ENCODE measurements at places on chromosomes 11 and 22.

DNA sequence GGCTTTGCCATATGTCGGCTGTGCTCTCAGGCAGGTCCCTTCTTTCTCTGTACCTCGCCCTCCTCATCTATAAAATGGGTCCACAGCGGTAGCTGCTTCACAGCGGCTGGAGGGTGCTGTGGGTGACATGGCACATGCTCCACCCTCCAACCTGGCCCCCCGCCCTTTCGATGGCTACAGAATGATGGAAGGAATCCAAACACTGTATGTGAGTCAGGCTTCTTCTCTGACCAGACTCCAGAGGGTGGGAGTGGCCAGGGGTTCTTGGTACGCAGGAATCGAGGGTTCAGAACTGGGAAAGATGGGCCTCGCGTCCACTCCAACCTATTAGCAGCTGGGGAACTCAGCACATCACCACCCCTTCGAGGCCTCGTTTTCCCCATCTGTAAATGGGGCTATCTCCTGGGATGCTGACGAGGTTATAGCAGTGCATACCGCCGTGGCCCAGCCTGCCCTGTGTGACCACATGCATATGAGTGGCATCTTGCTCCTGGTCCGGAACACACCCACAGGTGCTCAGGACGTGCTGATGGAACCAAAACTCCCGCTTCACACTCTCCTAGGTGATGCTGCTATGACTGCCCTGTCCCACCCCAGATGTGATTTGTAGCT, 26.4 kb downstream of the MN1 start:
- no peak for DNase-seq

DNA sequence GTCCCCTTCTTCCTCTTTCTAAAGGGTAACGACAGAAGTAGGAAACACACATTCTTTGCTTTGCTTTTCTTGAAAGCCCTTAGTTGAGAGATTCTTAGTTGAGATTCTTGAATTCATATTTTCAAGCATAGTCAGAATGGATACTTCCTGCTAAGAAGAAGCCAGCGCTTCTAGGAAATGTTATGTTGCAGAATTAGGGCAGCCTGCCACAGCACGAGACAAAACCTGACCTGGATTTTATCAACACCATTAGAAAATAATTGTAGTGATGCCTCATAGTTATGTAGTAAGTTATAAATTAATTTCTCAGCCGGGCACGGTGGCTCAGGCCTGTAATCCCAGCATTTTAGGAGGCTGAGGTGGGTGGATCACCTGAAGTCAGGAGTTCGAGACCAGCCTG, 37.9 kb upstream of the NUP160 start:
- no peak for DNase-seq

DNA sequence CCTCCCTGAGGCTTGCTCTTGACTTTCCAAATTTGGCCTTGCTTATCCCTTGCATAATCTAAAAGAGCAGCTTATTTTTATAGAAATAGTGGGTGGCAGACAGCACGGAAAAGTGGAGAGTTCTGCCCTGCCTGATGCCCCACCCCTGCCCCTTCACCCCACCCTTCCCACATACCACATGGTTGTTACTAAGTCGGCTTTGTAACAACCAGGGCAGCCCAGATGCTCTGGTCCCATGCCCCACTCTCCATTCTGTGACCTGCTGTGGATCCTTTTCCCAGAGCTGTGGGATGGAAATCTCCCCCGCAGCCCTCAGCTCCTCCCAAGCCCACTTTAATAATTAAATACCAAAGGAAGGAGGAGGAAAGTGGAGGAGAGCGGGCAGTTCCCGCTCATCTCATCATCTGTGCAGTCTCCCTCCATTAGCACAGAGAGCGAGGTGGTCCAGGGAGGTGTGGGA, 10.9 kb downstream of the MRGPRF start:
- DNase-seq = no peak

GRCh38 chr11:120239713-120240640, at the start of gene POU2F3:
TSS of gene POU2F3 (plus strand) at chr11:120240140. CDS start at chr11:120240344, 204 bp downstream.
- no peak for DNase-seq

- DNase-seq = peak; percentile 88
Measured at GRCh38 chr22:45435544-45436139, 22.1 kb downstream of the RIBC2 start.

Measured in GM13976 (cell line).